ENCODE measurements at places on chromosomes 1 and 21.

DNA sequence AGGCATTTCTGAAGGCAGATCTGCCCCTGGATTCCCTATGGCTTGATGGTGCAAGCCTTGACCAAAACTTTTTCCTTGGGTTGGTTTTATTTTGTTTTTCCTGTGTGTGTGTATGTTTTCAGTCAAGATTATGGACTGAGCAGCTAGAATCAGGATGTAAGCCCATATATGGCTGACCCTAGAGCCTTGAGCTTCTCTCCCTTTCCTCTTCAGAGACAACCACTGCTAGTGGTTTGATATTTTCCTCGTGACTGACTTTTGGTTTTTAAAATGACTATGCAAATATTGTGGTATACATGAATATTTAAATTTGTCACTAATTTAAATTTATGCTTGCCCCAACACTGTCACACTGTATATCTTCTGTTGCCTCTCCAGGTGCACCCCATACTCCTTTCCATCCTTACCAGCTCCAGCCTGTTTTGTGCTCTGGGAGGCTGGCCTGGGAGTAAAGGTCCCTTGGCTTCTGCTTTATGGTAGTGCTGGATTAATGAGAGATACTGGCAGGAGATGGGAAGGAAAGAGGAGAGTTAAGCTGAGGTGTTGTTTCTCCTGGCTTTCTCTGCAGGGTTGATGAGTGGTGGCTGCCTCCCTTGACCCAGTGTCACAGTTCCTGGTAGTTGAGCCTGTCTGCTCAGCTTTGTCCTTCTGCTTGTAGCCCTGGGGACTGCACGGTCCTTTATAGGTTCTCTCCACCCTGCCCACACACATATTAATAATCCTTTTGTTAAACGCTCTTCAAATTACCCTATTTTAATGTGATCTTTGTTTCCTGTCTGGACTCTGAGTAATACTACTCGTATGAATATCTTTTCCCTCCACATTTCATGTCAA, 44.4 kb downstream of the RWDD3 start:
- DNase-seq, result no peak

DNA sequence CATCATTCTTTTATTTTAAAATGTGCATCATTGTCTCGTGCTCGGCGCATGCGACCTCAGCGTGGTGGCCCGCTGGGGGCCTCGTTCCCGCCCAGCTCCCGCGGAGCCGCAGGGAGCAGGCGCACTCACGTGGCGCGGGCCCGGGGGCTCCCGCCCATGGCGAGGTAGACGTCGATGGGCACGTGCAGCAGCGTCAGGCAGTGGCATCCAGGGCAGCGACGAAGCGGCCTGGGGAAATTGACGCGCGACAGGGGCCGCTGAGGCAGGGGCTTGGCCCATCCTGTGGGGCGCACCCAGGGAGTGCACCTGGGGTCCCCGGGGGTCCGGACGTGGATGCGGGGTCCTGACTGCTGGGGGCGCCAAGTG, 994 bp downstream of the FAM229A start:
- DNase-seq, result no peak

- DNase-seq, result no peak
Observed at GRCh38 chr1:81887421-81888144, 86.8 kb downstream of the ADGRL2 start.

GRCh38 chr1:36762174-36762573, 272.1 kb downstream of the GRIK3 start:
- no peak for DNase-seq

GRCh38 chr1:227218870-227219573, 99.3 kb downstream of the CDC42BPA start:
- DNase-seq, result no peak

GRCh38 chr1:23648576-23648975, 43.0 kb upstream of the RPL11 start:
- no peak for DNase-seq

- DNase-seq, result no peak
Observed at GRCh38 chr1:57255945-57256344, 167.9 kb downstream of the DAB1 start.

- DNase-seq, result no peak
Observed at GRCh38 chr1:39933956-39934941, 20.7 kb upstream of the MFSD2A start.

DNA sequence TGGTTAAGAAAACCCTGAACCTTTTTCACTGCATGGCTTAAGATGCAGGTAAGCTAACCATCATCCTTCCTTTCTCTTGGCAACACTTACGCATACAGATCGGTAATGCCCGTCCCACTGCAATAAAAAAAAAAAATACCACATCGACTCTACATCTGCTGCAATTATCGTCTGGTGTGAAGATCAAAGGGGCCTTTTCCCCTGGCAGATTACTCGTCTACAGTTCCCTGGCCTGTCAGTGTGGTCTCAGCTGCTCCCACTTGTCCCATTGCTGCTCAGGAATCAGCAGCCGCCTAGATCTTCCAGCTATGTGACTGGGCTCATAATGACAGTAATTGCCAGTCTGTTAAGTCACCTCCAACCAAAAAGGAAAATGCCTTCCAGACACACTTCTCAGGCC, 133.1 kb downstream of the SETD4 start:
- no peak for DNase-seq

GRCh38 chr1:210715072-210715471, 386.4 kb downstream of the HHAT start:
- no peak for DNase-seq

- DNase-seq, result no peak
Observed at GRCh38 chr1:239841631-239842030, 250.1 kb upstream of the FMN2 start.

- no peak for DNase-seq
Observed at GRCh38 chr1:204003536-204003935, 69.4 kb upstream of the SOX13 start.

Measured in nephron progenitor cell (in vitro differentiated cells).